ENCODE measurements at places on chromosomes 12 and 14.

DNA sequence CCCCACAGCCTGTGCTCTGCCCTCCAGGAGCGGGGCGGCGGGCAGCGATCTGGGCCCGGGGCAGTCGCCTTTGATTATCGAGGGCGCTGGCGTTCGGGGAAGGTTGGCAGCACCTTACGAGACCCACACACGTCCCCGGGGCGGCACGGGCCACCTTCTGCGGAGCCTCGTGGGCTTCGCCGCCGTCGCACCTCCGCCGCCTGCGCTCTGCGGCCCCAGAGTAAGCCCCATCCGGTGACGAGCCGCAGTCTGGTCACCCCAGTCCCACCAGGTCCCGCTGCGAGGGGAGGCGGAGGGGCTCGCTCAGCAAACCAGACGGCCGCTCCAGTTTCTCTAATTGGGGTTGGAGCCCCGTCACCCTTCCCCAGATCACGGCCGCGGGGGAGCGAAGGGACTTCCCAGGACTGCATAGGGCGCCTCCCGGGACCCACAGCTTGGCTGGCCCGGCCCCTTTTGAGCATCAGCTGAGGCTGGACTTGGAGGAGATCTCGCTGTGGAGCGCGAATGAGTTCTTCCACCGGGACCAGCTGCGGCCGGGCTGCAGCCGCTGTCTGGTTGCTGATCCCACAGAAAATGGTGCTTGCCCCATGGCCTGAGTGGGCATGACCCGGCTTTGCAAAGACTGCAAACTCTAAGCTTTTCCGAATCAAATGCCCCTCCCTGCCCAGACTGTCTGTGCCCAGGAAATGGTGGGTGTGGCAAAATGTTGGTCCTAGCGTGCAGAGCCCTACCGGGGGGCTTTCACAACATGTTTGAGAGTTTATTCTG, 560 bp downstream of the LGALS3 start:
- DNase-seq = peak; percentile 81

- DNase-seq = no peak
Measured at GRCh38 chr14:91366749-91367148, 50.9 kb downstream of the CCDC88C start.

DNA sequence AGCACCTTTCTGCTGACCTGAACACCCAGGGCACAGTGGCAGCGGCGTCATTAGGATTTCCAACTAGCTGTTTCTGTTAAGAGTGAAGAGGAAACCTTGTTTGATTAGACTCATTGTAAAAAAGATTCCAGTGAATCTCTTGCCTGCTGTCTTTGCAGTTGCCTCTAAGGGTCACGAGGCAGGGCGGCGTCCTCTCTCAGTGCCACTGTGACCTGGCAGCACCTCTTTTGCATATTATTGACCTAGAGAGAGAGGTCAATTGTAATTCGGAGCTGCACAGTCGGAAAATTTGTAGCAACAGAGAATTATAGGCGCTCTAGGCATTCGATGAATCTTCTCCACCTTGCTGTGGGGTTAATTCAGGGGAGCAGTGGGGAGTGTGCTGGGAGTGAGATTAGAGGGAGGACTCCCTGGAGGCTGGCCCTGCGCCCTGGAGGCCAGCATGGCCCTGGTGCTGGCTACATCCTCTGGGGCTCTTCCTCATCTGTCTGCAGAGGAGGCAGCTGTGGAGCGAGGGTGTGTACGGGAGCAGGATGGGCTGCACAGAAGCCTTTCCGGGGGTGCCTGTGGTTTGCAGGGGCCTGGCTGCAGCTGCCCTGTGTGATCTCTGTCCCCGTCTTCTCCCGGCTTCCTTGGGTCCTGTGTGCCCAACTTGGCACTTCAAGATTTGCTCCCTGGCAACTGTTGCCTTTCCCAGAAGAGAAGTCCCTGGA, 14.3 kb downstream of the PACS2 start:
- no peak for DNase-seq

GRCh38 chr14:54579621-54580020, 12.7 kb downstream of the SAMD4A start:
- DNase-seq = no peak

- no peak for DNase-seq
Measured at GRCh38 chr12:102182635-102183034, 15.0 kb downstream of the PMCH start.

DNA sequence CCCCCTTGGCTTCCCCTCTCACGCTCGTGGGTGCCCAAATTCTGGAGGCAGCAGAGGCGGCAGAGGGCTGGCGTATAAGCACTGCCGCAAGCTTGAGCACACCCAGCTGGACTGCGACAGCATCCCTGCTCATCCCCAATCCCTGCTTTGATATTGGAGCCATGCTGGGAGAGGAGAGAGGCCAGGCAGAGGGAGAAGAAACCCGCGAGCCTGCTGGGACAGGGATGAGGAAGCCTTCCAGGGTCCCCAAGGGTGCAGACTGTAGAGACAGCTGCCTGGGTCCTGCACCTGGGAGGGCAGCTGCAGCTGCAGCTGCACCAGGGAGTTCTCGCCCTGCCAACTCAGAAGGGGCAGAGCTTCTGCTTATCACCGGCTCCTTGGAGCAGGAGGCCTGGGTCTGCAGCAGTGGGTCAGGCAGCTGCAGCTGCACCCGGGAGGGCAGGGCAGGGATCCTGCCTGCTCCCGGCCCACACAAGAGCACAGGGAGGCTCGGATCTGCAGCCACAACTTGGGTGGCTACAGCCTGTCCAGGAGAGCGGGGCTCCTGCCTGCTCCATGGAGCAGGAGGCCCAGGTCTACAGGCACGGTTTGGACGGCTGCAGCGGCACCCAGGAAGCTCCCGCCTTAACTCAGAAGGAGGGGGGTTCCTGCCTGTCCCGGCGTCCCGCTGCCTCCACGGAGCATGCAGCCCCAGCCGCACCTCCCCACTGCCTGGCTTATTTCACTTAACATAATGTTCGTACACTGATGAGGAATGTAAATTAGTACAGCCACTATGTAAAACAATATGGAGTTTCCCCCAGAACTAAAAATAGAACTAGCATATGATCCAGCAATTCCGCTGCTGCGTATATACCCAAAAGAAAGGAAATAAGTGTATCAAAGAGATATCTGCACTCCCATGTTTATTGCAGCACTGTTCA, 60.4 kb upstream of the SGPP1 start:
- DNase-seq = no peak

DNA sequence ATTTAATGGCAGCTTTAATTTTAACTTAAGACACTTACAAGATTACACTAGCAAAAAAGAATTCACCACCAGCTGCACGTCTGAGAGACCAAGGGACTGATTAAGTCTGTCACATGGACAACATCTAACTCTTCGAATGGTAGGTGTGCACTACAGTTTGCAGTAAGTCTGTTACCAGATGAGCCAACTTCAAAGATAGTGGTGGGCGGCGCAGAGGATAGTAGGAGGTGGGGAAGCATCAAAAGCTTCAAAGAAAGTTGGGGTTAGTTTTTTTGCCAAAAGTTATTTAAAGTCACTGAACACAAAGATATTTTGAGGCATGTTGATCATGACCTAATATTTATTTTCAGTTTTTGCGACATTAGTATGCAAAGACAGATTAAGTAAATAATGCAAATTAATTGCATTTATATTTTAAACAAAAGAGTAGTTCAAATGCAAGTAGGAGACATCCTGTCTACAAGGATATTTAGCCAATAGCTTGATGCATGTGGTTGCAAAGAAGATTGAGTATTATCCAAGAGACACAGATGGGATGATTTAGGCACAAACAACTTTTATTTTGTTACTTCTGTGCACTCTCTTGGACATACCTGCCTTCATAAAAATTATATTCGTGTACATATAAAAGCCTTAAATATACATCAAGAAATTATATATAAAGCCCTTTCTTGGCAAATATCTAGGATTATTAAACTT, 327.7 kb downstream of the BMP4 start:
- DNase-seq = no peak

- DNase-seq = no peak
Measured at GRCh38 chr14:32669391-32669790, 269.3 kb upstream of the NPAS3 start.

DNA sequence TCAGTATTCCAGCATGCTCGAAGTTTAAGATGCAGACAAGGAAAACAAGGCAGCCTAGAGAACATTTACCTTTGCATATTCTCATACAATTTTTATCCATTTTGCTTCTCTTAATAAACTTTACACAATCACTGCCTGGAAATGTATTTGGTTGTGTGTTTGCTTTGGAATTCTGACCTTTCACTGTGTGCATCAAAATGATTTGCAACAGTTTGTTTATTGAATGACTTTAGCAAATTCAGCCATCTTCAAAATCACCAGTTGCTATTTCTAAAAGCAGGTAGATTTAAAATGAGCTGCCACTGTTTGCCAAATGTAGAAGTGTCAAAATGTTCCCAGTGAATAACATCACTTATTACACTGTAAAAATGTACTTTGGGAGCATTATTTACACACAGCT, 669.9 kb downstream of the SLC16A7 start:
- no peak for DNase-seq

DNA sequence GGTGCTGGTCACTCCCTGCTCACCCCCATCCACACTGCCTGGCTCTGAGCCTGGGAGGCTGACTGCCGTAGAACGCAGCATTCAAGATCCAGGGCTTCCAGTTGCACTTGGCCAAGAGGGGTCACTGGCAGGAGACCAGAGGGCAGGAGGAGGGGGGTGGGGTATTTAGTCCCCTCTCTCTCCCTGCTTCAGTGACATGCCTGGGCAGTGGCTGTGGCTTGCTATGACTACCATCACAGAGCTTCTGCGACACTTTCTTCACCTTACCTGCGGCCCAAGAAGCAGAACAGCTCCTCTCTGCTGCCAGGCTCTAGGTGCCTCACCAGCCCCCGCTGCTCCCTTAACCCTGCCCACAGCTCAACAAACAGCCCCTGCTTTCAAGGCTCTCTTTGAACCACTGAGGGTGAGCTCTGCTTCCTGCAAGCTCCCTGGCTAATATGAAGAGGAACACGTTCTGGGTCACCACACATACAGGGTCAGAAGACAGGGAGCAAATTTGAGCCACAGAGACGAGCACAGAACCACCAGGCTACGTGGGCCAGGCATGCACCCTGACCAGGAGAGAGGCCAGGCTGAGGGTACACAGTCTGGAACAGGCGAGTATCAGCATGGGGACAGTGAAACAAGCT, 55.7 kb downstream of the ITPK1 start:
- no peak for DNase-seq

DNA sequence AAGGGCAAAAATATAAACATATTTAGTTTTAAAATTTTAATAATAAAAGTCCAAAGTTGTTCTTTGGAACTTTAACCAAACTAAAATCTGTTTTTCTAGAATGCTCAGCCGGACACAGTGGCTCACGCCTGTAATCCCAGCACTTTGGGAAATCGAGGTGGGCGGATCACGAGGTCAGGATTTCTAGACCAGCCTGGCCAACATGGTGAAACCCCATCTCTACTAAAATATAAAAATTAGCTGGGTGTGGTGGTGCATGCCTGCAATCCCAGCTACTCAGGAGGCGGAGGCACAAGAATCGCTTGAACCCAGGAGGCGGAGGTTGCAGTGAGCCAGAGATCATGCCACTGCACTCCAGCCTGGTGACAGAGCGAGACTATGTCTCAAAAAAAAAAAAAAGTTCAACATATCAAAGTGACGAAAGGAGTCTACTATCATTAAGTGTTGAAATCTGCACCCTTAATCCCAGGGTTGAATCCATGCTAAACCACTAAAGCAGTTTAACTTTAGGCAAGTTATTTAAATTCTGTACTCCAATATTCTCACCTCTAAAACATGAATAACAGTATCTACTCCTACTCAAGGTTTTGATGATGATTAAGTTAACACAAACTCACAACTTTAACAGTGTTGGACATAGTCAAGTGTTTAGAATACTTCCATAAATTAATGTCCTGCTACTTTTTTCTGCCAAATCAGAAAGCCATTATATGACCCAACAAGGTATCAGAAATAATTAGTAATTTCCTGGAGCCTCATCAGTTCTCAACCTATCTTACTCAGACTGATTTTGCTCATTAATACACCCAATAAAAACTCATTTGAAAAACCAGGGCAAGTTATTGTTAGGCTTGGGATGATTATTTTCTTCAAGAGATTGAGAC, 11.0 kb downstream of the HNRNPC start:
- DNase-seq = no peak

DNA sequence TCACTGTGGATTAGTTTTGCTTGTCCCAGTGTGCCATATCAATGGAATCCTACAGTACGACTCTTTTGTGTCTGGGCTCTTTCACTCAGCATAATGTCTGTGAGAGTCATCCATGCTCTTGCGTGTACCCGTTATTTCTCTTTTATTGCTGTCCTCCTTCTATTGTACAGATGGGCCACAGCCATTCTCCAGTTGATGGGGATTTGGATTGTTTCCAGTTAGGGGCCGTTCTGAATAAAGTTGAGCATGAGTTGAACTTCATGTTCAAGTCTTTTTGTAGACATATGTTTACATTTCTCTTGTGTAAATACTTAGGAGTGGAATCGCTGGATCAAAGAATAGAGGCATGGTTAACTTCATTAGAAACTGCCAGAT, 38.3 kb downstream of the MYO1H start:
- DNase-seq = no peak

GRCh38 chr14:22995889-22996625, 13.7 kb upstream of the AJUBA start:
- no peak for DNase-seq

DNA sequence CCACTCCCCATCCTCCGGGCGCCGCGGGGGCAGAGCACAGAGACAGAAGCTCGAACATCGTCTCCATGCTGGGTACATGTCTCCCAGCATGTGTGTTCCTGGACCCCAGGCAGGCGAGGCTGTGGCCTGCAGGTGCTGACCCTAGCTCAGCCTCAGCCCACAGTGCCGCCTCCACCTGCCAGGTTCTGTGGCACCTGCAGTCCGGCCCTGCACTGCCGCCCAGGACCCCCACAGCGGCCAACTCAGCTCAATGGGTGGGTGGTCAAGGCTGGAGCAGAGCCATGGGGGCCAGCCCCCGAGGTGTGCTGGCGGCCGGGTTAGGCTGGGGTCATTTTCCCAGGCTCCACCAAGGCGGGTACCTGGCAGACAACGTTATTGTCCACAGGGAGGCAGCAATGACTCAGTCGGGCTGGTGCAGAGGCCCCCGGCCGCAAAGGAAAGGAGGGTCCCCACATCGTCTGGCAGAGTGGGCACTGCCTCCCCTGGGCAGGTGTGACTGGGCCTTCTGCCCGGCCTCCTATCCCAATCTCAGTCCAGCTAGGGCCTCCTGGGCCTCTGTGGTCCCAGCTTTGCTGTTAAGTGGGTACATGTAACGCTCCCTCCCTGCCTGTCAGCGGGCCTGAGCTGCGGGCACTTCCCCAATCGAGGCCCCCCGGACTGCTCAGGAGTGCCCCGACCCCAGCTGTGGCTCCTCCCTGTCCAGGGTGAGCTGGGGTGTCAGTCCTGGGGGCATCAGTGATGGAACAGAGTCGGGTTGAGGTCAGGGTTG, 20.2 kb upstream of the NUDT14 start:
- no peak for DNase-seq

GRCh38 chr12:98096436-98096835, 419.0 kb upstream of the TMPO start:
- no peak for DNase-seq

GRCh38 chr14:60760644-60761364, 26.2 kb downstream of the MNAT1 start:
- DNase-seq = no peak

All from activated CD8-positive, alpha-beta memory T cell treated with anti-CD3 and anti-CD28 coated beads for 24 hours (primary cell).